ENCODE measurements at places on chromosomes 13 and 19. TPM values are rescaled to one million over a fixed set of nuclear protein-coding genes. Genes with fewer than 3 reads are reported as not detected.

SPTBN4 gene
- not detected for polyA plus RNA-seq

FRY gene
- 2.2 TPM for polyA plus RNA-seq

SOX1 gene
- polyA plus RNA-seq = not detected

APC2 gene
- polyA plus RNA-seq = 0.01 TPM

OR2Z1 gene
- polyA plus RNA-seq = not detected

C19orf38 gene
- 2.8 TPM for polyA plus RNA-seq

PCDH20 gene
- polyA plus RNA-seq = not detected

CYP2B6 gene
- polyA plus RNA-seq = not detected

SLC6A16 gene
- 3.3 TPM for polyA plus RNA-seq

SIGLEC8 gene
- not detected for polyA plus RNA-seq

ZNF296 gene
- polyA plus RNA-seq = 1.2 TPM

TEX29 gene
- polyA plus RNA-seq = not detected

DCT gene
- polyA plus RNA-seq = 0.37 TPM

CFAP97D2 gene
- 0.33 TPM for polyA plus RNA-seq

HRC gene
- not detected for polyA plus RNA-seq

KIRREL2 gene
- not detected for polyA plus RNA-seq

A1BG gene
- polyA plus RNA-seq = 38.0 TPM

LRFN3 gene
- polyA plus RNA-seq = 1.2 TPM

CYSLTR2 gene
- 1.1 TPM for polyA plus RNA-seq

CCDC8 gene
- polyA plus RNA-seq = not detected

CPAMD8 gene
- polyA plus RNA-seq = 0.18 TPM

UBE2L5 gene
- 0.14 TPM for polyA plus RNA-seq

ZNF69 gene
- 1.9 TPM for polyA plus RNA-seq

NR2F6 gene
- polyA plus RNA-seq = 1.4 TPM

RASGRP4 gene
- not detected for polyA plus RNA-seq

FUT6 gene
- not detected for polyA plus RNA-seq

FXYD5 gene
- 464 TPM for polyA plus RNA-seq
